Gastroesophageal sphincter (tissue), 4 donors: ENCODE measurements at places on chromosomes 2 and 18. TPM values are rescaled to one million over a fixed set of nuclear protein-coding genes. Genes with fewer than 3 reads are reported as not detected.

DNA sequence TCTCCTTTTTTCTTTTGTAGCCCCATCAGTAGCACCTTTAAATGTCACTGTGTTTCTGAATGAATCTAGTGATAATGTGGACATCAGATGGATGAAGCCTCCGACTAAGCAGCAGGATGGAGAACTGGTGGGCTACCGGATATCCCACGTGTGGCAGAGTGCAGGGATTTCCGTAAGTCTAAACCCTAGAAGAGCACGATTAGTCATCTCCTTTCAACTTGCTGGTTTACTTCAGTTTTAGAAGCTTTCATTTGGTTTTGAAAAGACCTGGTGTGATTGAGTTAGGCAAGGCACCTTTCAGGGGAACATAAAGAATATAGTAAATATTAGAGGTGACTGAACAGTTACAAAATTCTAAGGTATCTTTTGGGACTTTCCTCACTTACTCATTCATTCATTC lies 72.2 kb upstream of the TMEM87B start:
- no peak for ATAC-seq

DNA sequence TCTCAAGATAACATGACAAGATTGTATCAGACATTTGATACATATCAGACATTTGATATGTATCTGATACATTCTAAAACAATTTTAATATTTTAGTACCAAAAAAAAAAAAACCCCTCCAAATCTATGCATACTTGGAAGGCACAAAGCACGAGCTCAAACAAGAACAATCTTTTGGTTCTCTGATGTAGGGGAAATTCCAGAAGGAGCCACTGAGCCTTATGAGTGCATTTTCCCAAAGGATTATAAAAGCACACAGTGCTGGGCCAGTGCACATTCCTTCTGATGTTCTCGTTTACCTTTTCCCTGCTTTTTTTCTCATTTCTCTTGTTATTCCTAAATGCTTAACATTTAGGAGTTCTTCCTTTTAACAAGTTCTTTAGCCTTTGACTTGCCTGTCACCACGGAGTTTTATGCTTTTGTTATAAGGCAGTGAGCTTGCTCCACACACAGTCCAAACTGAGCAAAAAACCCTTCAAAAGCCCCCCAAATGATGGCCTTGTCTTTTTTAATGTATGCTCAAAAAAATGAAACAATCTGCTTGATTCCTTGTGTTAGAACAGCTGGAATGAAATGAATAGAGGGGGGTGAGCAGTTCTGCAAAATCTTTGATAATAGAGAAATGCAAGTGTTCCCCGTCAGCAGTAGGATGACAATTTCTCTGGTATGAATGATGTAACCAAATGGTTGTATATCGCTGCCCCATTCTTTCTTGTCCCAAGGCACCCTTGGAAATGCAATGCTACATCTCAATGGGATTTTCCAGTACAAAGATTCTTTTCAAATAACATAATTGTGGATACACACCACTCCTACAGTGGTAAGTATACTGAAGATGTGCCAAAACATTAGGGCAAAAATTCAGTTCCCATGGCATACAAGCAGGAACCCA lies 597.2 kb upstream of the ZEB2 start:
- ATAC-seq: no peak

GRCh38 chr18:22728481-22729105 lies 204.5 kb upstream of the RBBP8 start:
- no peak for ATAC-seq

DNA sequence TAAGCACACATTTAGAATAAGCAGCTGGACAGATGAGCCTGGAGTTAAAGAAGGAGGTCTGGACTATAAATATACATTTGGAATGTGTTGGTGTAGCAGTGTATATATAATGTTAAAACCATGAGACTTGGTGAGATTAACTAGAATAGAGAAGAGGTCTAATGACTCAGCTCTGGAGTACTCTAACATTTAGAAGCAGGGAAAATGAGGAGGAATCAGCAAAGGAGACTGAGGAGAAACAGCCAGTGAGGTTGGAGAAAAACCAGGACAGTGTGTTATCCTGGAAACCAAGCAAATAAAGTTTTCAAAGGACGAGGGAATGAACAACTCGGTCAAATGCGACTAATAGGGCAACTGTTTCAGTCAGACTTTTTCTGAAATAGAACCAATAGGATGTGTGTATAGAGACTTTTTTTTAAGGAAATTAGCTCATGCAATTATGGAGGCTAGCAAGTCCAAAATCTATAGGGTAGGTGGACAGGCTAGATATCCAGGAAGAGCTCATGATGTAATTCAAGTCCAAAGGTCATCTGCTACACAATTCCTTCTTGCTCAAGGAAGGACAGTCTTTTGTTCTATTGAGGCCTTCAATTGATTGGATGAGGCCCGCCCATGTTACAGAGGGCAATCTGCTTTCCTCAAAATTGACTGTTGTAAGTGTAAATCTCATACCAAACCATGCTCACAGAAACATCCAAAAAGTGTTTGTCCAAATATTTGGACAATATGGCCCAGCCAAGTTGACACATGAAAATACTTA lies 10.8 kb upstream of the SESTD1 start:
- ATAC-seq: no peak

DNA sequence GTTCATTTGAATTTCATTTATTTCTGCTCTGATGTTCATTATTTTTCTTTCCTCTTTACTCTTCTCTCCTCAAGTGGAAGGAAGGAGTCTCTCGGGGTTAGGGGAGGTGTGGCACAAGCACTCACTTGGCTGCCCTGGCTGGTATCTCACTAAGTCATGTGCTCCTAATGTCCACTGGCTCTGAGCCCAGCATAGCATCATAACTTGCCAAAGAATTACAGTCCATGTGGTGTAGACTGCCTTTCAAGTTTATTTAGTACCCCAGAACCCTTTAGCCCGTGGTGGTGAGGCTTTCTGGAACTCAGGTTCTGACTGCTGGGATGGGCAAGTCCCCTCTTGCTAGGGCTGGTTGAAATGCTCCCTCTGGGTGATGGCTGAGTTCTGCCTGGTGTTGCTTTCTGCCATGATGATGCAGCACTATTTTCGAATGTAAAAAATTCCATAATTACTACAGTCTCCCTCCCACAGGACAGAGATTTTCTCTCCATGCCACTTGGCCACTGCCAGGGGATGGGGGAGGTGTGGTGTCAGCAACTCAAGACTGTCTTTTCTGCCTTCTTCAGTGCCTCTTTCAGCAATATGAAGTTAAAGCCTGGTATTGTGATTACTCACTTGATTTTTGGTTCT lies 22.2 kb downstream of the SPAG16 start:
- ATAC-seq: no peak

- peak; percentile 64 for ATAC-seq
These were observed at the start of gene GYPC for GRCh38 chr2:126655500-126656430. GYPC (plus strand) TSS chr2:126656158; CDS start chr2:126656264, 106 bp downstream.

GRCh38 chr2:237734905-237735623 lies 63.5 kb upstream of the RBM44 start:
- no peak for ATAC-seq

- no peak for ATAC-seq
These were observed 65.0 kb downstream of the TCF4 start for GRCh38 chr18:55523001-55523400.

GRCh38 chr2:138707392-138708074 lies 72.7 kb downstream of the NXPH2 start:
- ATAC-seq: no peak

- no peak for ATAC-seq
These were observed 84.4 kb upstream of the HS6ST1 start for GRCh38 chr2:128402911-128403670.

DNA sequence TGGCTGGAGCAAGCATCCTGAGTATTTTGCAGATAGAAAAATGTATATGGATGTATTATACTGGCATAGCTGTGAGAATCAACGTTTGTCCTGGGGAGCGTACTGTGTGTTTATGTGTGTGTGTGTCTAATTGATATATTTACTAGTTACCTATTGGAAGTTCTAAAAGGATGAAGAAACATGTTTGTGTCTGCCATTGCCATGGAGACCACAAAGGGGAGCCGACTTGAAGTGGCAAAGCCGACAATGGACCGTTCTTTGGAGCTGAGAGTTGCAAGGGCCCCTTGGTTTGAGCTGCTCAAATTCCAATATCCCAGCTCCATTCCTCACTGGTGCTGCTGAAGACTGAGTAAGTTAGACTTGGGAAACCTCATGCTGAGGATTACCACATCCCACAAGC lies 14.3 kb upstream of the SLC25A52 start:
- no peak for ATAC-seq

- peak; percentile 61 for ATAC-seq
These were observed 52.7 kb downstream of the CRIM1 start for GRCh38 chr2:36408198-36408703.

GRCh38 chr2:183222751-183223150 lies 98.5 kb downstream of the NUP35 start:
- ATAC-seq: no peak

GRCh38 chr2:5412001-5412400 lies 280.2 kb upstream of the SOX11 start:
- ATAC-seq: no peak

DNA sequence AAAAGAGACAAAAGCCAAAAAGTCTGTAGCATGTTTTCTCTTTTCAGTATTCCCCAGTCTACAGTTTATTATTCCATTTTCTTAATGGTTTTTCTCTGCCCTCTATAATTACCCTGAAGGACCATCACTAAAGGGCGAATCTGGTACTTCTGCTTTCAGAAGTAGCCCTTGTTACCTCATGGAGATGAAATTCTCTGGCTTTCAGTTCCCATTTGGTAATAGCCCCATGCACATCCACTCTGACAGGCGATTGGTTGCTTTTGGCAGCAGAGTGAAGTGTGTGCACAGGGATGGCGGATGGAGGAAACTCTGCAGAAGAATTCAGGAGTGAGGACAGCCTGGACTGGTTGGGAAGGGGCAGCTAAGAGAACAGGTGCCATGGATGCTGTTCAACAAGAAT lies 66.3 kb upstream of the NABP1 start:
- no peak for ATAC-seq

DNA sequence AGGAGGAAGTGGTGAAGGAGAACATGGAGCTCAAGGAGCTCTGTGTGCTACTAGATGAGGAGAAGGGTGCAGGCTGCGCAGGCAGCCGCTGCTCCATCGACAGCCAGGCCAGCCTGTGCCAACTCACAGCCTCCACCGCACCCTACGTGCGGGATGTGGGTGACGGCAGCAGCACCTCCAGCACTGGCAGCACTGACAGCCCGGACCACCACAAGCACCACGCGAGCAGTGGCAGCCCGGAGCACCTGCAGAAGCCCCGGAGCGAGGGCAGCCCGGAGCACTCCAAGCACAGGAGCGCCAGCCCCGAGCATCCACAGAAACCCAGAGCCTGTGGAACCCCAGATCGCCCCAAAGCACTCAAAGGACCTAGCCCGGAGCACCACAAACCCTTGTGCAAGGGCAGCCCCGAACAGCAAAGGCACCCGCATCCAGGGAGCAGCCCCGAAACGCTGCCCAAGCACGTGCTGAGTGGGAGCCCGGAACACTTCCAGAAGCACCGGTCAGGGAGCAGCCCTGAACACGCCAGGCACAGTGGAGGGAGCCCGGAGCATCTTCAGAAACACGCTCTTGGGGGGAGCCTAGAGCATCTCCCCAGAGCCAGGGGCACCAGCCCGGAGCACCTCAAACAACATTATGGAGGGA lies 9.0 kb downstream of the CCDC85A start:
- no peak for ATAC-seq

- ATAC-seq: no peak
These were observed 65.7 kb upstream of the FOSL2 start for GRCh38 chr2:28326881-28327505.

- ATAC-seq: no peak
These were observed 318.8 kb downstream of the CCDC85A start for GRCh38 chr2:56502616-56503015.

DNA sequence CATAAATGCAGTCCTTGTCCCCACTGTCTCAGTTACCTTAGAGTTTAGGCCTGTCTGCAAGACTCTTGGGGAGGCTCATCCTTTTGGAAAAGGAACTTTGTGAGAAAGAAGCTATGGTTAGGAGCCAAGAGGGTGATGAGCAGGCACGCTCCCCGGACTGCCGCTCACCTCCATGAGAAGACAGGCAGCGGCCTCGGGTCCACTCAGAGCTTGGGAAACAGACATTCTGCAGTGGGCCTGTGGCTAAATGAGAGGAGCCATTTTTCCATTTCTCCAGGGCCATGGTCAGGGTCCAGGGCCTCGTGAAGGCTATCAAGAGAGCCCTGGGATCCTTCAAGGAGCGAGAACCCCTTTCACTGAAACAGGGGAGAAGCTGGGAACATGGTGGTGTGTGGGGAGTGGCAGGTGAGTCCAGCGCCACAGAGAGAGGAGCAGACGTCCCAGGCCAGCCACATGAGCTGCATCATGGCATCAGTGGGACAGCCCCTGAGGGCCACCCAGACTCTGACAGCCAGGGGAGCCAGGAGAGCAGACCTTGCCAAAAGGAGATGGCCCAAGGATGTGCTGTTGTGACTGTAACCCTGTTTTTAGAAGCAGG lies 4.0 kb upstream of the TEX51 start:
- ATAC-seq: no peak

- ATAC-seq: no peak
These were observed 151.3 kb downstream of the TANC1 start for GRCh38 chr2:159119652-159120257.

DNA sequence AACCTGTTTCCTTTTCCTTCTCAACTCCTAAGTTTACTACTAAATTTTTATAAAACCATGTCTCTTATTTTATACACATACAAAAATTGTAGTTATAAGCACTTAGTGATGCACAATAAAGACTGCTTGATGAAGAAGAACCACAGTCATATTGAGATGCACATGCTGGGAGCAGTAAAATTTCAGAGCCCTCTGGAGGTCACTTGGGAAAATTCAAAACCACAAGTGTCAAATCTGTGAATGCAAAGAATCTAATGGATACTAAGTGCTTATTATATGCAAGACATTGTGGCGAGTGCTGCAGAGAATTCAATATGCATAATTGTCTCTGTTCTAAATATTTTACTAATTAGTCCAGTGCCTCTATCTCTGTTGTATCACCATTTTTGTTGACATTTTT lies 180.5 kb downstream of the VWC2L start:
- no peak for ATAC-seq

DNA sequence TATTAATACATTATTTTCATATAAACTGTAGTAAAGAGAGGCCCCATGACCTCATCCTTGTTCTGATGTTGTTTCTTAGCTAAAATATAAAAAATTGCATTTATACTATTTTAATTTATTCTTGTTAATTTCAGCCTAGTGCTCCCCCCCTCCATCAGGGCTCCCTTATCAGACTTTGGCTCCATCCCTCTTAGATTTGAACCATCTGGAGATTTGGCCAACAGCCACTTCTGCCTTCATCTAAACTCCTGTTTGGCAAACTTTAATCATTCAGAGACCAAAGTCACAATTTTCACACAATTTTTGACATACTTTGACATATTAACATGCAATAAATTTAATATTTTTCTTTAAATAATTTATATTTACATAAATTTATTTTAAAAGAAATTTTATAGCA lies 569.3 kb downstream of the TDRD15 start:
- ATAC-seq: no peak

GRCh38 chr18:38307914-38308313 lies 742.3 kb upstream of the CELF4 start:
- ATAC-seq: no peak

GRCh38 chr2:85682378-85682777 lies 11.8 kb upstream of the GNLY start:
- ATAC-seq: no peak

Gene PLCL1
- total RNA-seq: 41.2 TPM

Gene CNRIP1
- total RNA-seq: 48.1 TPM

Gene TRIM54
- total RNA-seq: 0.15 TPM

Gene TFCP2L1
- 5.7 TPM for total RNA-seq

Gene EHD3
- total RNA-seq: 5.8 TPM

Gene TEKT4
- not detected for total RNA-seq

Gene SIX2
- 1.5 TPM for total RNA-seq

Gene NAT8
- total RNA-seq: not detected

Gene INPP5D
- total RNA-seq: 12.4 TPM

Gene LIMS4
- total RNA-seq: 5.6 TPM

Gene SGPP2
- total RNA-seq: 1.2 TPM

Gene TCF7L1
- 5.1 TPM for total RNA-seq
